NCI-H524 (cell line): ENCODE measurements at places on chromosomes 16 and 17.
A peak's percentile ranks its signal among the peaks of the same experiment; 100 is the strongest.

GRCh38 chr16:11169641-11170040, 86.4 kb downstream of the SOCS1 start:
- DNase-seq: peak; percentile 57

- DNase-seq: no peak
These were observed 27.8 kb upstream of the GOSR2 start for GRCh38 chr17:46895171-46895570.

DNA sequence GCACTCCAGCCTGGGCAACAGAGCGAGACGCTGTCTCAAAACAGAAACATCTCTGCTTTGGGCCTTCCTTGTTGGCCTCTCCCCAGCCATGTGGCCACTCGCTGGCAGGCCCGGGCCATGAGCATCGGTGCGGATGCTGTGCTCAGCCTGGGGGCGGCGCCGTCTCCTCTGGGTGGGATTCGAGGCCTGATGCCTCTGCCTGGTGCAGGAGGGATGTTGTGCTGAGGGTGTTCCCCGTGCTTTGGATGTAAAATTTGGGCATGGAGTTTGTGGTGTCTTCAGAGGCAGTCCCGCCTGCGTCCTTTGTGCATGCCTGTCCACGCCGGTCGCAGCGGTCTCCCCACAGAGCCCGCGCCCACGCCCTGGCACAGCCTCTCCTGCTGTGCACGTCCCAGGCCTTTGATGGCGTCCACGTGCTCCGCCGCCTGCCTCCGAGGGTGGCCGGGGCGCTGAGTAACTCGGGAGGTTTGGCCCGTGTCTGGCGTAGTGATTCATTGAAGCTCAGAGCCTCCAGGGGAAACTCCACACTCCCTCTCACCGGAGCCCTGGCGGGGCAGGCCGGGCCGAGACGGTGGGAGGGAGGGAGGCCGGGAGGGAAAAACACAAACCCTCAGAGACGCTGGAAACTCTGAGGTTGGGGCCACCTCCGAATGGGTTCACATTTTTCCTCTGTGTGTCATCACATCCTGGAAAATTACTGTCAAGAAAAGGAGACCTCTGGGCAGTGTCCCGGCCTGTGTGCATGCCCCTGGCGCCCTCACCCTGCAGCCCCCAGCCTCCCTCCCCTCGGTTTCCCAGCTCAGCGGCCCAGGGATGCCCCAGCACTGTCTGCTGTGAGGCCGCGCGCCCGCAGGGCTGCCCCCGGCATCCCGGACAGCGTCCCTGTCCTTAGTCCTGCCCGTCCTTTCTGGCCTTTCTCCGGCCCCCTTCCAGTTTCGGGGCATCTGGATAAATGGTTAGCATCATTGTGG, 19.0 kb downstream of the CENPX start:
- no peak for DNase-seq

GRCh38 chr17:5941258-5941657, 128.9 kb upstream of the WSCD1 start:
- no peak for DNase-seq

- DNase-seq: no peak
These were observed 5.7 kb upstream of the RAB40B start for GRCh38 chr17:82703935-82704865.

- DNase-seq: no peak
These were observed 188.3 kb downstream of the IRF8 start for GRCh38 chr16:86087011-86087895.

GRCh38 chr16:73150786-73151185, 102.9 kb upstream of the ZFHX3 start:
- DNase-seq: no peak

DNA sequence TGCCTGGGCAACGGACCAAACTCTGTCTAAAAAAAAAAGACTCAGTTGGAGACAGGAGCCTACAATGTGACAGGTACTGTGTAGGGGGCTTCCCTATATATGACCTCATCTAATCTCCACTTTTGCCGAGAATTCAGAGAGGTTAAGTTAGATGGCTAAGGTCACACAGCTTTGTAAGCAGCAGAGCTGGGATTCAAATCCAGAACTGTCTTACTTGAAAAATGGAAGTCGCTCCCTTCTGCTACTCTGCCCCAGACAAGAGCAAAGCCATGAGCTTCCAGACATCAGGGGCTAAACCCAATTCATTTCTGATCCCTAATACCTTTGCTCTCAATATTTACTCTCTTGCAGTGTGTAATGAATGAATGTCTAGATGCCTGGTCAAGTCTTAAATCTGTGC, 41.5 kb upstream of the ABCC12 start:
- no peak for DNase-seq

- no peak for DNase-seq
These were observed 166.3 kb upstream of the FOXF1 start for GRCh38 chr16:86343796-86344585.

- DNase-seq: no peak
These were observed 36.8 kb downstream of the MSI2 start for GRCh38 chr17:57293077-57293476.

DNA sequence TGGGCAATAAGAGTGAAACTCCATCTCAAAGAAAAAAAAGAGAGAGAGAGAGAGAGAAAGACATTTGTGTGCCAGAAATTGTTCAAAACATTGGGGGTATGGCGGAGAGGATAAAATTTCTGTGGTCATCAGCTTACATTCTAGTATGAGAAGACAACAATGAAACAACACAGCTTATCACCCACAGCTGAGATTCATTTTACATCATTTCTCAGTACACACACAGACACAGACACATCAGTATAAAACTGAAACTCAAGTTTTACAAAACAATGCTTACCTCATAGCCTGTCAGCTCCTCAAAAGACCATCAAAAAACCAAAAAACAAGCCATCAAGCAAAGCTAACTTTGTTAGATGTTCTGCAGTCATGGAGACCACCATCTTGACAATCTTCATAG, 31.4 kb upstream of the CNEP1R1 start:
- DNase-seq: no peak

DNA sequence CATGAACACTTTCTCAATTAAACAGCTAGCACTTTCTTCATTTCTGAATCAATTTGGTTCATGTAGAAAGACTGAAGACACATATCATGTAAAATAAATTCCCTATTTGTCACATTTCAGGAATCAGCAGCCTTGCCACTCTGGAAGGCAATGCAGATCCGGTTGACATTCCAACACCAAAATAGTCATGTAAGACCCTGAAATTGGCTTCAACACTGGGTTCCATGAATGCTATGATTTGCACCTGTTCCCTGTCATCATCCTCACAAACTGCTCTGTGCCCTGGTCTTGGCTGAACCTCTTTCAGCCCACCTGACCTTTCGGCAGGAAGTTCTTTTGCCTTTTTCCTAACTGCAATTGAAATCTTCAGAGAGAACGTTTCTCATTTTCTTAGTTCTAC, 156.9 kb downstream of the CDH8 start:
- DNase-seq: no peak

DNA sequence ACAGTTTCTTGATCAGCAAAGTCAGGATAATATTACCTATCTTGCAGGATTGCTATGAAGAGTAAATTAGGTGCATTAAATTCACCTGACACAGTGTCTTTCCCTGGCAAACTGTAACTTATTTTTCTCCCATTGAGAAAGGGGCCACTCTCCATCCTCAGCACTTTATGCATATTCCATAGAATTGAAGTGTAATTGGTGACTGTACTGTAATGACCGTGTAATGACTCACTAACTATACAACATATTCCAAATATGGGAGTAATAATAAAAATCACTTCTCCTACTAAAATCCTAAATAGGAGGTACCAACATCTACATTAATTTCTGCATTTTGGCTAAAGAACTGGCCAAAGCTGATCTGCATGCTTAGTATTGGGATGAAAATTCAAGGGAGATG, 141.9 kb upstream of the NOG start:
- no peak for DNase-seq

GRCh38 chr17:46972346-46972745, 6.7 kb downstream of the RPRML start:
- DNase-seq: peak; percentile 35

DNA sequence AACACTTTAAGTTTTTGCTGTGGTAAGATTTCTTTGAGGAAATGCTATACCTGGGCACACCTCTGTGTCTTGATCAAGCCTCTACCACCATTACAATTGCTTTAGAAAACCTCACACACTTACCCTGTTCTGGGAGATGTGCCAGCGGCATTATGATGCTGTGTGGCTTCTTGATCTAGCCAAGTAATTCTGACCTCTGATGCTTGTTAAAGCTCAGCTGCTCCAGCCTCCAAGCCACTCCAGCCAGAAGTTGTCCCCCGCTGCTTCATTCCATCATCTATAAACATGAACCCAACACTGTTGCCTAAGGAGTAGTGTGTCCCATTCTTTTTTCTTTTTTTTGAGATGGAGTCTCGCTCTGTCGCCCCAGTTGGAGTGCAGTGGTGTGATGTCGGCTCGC, 60.1 kb downstream of the CYLD start:
- no peak for DNase-seq

DNA sequence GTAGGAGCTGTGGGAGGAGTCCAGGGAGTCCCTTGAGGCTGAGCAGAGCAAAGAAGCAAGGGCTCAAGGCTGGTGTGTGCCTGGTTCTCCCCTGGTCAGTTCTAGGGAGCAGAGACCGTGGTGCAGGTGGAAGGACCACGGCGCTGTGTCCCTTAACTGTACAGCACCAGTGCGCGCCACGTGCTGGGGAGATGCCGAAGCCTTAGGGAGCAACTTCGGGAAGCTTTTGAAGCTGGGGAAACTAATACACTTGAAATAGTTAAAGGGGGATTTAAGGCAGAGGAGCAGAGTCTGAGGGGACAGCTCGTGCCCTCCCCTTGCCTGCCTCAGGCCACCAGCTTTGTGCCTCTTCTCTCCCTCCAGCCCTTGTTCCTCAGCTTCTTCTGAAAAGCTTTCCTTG, 27.5 kb downstream of the MINK1 start:
- DNase-seq: no peak

DNA sequence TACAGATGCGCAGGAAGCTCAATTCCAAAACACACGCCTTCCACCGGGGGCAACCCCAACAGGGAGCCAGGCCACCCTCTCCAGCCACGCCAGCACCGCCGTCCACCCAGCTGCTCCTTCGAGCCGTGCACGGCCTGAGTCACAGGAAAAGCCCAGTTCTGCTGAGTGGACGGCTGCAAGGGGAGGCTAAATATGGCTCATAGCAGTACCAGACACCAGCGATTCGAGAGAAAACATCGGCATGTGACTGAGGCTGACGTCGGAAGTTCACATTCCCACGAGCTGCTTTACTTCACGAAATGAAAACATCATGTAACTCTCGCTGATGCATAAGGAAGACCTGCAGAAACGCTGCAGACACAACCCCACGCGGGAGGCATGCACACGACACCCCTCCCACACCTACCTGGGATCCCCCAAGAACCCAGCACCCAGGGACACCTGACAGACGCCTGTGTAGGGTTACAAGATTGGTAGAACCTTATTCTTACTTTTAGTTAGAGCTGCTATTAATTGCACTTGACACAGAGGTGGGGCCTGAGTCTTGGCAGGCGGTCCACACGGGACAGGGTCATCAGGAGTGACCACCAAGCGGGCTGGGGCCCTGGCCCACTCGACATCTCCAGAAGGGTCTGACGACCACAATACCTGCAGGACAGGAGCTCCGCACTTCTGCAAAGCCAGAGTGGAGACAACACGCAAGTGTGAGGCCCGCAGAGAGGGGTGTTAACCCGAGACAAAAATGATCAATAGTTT, 116.8 kb downstream of the ANKRD11 start:
- no peak for DNase-seq
